Umbilical cord (tissue), 2 donors: ENCODE measurements at places on chromosomes 4 and X. TPM values are rescaled to one million over a fixed set of nuclear protein-coding genes. Genes with fewer than 3 reads are reported as not detected.
A peak's percentile ranks its signal among the peaks of the same experiment; 100 is the strongest.

MAP7D3 gene
- 11.1 TPM for total RNA-seq

HPGDS gene
- 18.3 TPM for total RNA-seq

RASL11B gene
- total RNA-seq = 13.0 TPM

UGT2B15 gene
- 4.6 TPM for total RNA-seq

F9 gene
- total RNA-seq = 2.2 TPM

GALNTL6 gene
- 6.5 TPM for total RNA-seq

SLC38A5 gene
- 35.2 TPM for total RNA-seq

TSPAN7 gene
- total RNA-seq = 3.9 TPM

DNA sequence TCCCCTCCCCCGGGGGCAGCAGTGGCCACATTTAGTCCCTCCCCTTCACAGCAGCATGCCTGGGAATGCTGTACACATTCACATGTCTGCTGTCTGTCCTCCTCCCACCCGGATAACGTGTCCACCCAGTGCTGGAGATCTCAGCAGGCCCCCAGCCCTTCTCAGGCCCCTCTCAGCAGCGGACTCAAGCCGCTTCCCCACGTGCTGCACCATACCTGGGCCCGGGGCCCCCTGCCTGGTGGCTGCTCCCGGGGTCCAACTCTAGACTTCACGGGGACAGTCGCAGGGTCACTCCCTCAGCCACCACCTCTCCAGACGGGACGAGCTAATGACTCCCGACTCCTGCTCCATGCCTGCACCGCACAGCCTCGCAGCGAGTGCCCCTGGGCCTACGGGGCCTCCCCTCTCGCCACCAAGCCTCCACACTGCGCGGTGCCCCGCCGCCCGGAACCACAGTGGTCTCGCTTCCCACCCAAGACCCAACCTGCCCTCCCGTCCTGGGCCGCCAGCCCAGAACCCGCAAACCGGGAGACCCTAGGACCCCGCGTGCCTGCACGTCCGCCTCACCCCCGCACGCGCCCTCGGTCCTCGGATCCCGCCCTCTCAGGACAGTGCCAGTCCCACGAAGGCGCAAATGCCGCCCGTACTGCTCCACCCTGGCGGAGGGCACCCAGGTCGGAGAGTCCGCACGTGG, 1.3 kb upstream of the PCGF3 start:
- DNase-seq = no peak

DNA sequence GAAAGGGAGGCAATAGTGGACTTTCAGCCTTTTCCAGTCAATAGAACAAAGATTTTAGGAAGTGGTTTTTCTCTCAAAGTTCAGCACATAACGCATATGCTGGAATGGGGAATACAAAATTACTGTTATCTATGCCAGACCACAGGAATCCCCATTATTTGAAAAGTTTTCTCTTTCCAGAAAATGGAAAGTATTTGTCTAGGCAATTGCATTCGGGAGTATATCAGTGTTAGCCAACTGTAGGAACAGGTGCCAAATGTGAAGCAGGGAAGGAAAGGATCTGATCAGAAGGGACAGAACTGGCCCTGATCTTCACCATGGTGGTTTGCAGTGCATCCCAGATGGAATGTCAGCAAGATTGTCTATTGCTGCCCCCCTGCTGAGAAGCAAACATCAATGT, 213.6 kb downstream of the CPE start:
- DNase-seq = no peak

GRCh38 chr4:3767570-3768288, 1.5 kb downstream of the ADRA2C start:
- DNase-seq = peak; percentile 5

DNA sequence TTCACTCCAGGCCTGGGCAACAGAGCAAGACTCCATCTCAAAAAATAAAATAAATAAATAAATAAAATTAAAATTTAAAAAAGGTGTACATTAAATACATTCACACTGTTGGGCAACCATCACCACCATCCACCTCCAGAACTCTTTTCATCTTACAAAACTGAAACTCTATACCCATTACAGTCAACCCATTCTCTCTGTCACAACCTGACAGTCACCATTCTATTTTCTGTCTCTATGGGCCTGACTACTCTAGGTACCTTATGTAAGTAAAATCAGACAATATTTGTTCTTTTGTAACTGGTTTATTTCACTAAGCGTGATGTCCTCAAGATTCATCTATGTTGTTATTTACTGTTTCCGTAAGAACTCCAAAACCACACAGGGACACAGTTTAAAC, 59.6 kb downstream of the FRYL start:
- no peak for DNase-seq

GRCh38 chr4:41442810-41443209, 95.1 kb upstream of the LIMCH1 start:
- DNase-seq = no peak

- no peak for DNase-seq
Measured at GRCh38 chrX:14083783-14084182, 54.1 kb upstream of the GEMIN8 start.

DNA sequence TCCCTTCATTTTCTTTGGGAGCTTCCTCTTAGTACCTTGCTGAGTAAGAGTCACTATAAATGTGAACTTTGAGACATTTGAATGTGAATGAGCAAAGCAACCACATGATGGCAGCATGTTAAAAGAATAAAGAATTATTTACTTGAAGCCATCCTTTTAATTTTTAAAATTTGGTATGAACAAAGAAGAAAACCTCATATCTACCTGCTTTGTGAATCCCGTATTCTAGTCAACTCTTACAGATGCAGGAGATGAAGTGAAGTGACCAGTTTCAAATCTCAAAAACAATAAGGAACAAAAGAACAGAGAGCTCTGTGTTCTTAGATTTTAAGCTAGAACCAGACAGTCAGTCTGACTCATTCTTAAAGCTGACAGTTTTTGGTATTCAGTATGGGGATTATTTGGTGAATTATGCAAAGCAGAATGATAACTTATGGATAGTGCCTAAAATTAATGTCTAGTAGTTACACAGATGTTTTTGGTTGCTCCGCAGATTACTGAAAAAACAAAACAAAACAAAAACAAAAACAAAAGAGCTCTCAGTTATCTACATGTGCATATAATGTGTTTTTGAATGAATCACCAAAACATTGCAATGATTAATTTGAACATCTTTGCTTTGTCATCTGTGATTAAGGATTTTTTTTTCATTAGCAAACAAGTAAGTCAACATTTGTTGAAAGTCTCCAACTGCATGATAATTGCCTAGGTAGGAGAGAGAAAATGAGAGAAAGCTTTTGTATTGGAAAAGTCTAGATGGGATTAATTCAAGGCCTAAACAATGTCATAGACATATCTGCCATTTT, 48.2 kb upstream of the H2AZ1 start:
- peak; percentile 36 for DNase-seq

DNA sequence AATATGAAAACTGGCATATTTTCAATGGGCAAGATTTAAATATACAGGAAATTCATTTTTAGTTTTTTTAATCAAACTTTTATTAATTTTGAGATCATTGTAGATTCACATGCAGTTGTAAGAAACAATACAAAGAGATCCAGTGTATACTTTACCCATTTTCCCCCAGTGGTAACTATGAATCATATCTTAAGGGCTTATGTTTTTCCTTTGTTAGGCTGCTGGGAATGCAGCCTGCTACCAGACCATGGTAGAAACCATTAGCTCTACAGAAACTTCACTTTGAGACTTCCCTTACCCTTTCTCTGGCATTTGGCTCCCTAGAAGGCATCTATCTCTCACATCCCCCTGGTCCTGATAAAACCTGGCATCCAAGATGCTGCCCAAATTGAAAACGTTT, 147.6 kb upstream of the EOLA2 start:
- DNase-seq = no peak

GRCh38 chr4:150181536-150181935, 103.3 kb downstream of the DCLK2 start:
- peak; percentile 44 for DNase-seq

- peak; percentile 11 for DNase-seq
Measured at GRCh38 chrX:28787206-28787605, 200.0 kb downstream of the IL1RAPL1 start.

GRCh38 chrX:17547658-17548057, 172.7 kb downstream of the NHS start:
- no peak for DNase-seq

- DNase-seq = no peak
Measured at GRCh38 chrX:118988911-118989310, 14.5 kb downstream of the LONRF3 start.

DNA sequence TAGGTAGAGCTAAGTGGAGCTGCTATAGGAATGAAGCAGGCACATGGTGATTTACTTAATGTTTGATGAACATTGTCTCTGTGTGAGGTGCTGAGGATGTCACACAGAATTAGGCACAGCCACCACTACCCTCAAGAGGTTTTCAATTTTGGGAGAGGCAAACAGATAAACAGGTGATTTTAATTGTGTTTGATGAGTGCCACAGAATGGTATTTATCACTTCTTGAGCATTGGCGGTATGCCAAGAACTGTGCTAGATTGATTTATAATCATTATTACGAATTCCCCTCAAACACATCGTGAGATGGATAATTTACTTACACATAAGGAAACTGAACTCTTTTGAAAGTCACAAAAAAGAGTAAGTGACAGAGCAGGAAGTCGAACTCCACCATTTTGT, 74.8 kb downstream of the FREM3 start:
- no peak for DNase-seq

DNA sequence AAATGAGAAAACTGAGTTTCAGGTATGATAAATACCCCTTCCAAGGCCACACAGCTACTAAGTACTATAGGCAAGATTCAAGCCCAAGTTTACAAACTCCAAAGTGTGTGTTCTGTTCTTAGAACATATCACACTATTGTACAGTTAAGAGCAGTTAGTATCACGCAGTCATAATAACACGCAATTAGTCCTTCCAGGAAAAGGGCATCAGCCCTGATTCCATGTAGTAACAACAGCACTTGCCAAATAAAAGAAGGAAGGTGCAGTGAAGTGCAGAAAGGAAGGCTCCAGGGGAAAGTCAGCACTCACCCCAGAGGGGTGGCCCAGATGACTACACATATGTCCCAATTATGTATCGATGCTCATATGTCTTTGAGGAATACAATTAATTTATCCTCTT, 4.4 kb downstream of the TASL start:
- no peak for DNase-seq

- no peak for DNase-seq
Measured at GRCh38 chr4:186204103-186204559, 12.8 kb downstream of the CYP4V2 start.

DNA sequence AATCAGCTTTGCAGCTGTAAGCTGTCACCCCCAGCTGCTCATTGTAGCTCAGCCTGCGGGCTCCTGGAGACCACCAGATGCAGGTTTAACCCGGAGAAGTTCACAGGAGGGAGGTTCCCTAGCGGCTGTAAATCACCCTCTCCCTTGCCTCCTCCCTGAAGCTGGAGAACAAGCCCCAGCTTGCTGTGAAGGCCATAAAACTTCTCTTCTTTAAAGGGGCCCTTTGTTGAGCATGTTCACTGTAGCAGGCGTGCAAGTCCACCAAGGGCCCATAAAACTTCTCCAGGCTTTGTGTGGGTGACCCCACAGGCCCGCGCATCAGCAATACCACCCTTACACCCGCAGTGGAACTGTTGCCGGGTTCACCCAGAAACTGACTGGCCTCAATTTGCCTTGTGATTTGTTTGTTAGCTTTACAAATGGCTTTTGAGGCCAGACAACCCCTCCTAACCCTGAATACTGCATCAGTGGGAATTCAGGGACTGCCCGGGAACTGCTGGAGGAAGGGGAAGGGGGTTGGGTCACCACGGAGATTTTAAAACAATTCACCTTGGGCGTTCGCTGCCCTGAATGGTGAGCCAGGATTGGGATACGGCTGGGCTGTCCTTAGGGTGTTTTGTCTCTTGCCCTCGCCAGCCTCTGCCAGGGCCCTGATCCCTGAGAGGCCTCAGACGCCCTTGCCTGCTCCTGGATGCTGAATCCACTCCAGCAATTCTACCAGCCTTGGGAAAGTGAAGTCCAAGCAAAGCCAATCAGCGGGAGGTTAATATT, 49.5 kb upstream of the ATP6AP2 start:
- DNase-seq = peak; percentile 68

DNA sequence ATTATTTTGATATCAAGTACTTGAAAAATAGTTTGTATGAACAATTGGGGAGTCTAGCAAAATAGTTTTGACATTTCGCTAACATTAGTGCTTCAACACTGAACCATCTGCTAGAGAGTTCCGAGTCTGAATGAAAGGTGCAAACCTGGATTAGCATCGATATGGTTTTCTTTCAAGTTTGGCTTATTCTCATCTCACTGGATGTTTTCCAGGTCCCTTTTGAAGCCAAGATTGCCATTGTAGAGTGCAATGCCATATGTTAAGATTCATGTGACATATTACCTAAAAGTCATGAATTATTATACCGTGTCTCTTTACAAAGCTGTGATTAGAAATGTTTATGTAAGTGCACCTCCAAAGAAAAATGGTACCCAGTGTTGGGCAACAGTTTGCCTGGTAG, 36.8 kb upstream of the NAA11 start:
- no peak for DNase-seq

GRCh38 chr4:10089346-10089745, 27.3 kb downstream of the WDR1 start:
- DNase-seq = no peak
